Activated CD4-positive, alpha-beta T cell treated with anti-CD3 and anti-CD28 coated beads for 1 hour (primary cell): ENCODE measurements at places on chromosomes 12 and 14.

GRCh38 chr14:69818758-69819191 lies 21.7 kb upstream of the SLC10A1 start:
- DNase-seq = no peak

DNA sequence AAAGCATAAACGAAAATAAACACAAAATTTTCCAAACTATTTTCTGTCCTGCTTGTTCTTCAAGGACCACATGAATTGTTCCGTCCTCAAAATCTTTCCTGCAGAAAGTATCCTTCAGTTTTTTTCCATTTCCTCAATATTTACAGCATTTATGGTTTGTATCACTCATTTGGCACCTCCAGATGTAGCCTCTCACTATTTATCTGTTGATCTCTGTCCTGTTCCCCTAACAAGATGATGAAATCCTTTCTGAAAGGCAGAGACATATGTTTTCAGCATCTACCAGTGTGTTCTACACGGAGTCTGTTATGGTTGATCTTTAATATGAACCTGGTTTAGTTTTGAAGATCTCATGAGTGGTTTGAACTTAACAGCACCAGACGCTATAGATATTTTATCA lies 490.2 kb downstream of the NELL2 start:
- no peak for DNase-seq

- DNase-seq = no peak
Observed at GRCh38 chr14:95500201-95500681, 16.2 kb downstream of the SYNE3 start.

DNA sequence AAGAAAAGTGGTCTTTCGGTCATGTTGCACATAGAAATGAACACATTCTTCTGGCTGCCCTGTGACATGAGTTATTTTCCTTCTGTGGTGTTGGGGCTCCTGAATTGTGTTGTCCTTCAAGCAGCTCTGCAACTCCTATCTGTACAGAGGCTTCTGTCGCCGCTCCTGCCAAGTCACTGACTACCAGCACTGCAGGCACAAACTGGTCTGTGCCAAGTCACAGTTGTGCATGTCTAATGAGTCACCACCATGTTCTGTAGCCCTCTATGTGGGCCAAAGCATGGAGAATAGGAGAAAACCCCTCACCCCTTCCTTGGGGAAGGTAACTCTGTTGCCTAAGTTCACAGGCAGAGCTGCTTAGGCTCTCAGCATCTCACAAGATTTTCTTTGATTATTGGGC lies 283.3 kb downstream of the RPL10L start:
- DNase-seq = no peak

GRCh38 chr14:51337520-51337919 lies 97.5 kb downstream of the TMX1 start:
- DNase-seq = no peak

- DNase-seq = no peak
Observed at GRCh38 chr12:109462868-109463692, 14.0 kb downstream of the KCTD10 start.

DNA sequence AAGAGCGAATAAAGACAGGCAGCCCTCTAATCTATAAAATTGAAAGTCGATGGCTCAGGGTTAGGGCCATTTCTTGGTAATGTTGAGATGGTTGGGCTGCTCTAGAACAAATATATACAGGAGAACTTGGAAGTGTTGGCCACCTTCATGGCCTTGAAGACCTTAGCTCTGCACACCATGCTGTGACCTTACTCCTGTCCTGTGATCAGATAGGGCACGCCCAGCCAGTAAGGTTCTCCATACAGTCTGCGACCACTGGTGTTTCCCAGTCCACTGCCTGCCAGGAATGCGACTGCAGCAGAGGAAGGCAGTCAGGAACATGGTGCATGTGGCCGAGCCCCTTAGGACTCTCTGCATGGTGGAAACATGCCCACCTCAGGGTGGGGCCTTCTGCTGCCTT lies 73.2 kb upstream of the PSMA6 start:
- no peak for DNase-seq

DNA sequence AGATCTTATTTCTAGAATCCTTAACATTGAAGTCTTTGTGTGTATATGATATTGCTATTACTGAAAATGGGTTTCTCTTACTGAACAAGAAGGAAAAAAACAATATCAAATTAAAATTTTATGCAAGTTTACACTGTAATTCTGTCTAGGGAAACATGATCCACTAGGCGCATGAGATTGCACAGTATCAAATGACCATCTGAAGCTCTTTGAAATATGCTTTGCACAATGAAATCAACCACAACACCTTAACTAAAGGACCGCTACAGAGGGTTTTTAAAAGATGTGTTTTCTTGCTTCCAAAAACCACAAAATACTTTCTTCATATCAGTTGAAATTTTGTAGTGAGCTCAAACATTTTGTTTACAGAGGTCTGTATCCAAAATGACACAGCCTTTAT lies 15.1 kb upstream of the KERA start:
- DNase-seq = no peak

DNA sequence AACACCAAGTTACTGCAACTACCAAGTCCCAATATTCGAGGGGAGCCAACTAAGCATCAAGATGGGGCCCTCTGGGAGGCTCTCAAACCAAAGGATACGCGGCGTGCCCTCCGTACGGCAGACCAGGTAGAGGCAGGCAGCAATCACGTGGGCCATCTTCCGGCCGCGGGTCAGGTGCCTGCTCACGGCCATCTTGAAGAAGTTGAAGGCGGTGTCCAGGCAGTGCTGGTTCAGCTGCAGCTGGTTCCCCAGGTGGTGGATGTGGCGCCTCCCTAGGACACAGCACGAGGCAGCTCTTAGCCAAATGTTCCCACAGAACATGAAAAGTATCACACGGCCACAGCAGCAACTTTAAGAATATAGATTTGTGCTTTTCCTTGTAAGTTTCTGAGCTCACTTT lies 24.3 kb downstream of the BTBD6 start:
- DNase-seq = no peak
